ENCODE measurements at places on chromosomes 2 and 18.

GRCh38 chr2:37250869-37251740 is 19.6 kb downstream of the NDUFAF7 start:
- DNase-seq = no peak

DNA sequence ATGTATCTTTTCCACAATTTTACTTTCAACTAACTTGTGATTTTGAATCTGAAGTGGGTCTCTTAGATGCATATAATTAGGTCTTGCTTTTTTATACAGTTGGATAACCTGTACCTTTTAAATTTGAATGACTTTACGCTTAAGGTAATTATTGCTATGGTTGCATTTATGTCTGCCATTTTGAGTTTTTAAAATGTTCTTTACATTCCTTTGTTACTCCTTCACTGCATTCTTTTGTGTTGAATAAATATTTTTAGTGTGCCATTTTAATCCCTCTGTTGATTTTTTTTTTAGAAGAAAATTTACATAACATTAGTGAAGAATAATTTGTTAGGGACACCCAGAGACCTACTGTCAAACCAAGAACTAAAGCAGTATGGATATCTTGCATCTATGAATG is 65.3 kb downstream of the BIRC6 start:
- DNase-seq = no peak

DNA sequence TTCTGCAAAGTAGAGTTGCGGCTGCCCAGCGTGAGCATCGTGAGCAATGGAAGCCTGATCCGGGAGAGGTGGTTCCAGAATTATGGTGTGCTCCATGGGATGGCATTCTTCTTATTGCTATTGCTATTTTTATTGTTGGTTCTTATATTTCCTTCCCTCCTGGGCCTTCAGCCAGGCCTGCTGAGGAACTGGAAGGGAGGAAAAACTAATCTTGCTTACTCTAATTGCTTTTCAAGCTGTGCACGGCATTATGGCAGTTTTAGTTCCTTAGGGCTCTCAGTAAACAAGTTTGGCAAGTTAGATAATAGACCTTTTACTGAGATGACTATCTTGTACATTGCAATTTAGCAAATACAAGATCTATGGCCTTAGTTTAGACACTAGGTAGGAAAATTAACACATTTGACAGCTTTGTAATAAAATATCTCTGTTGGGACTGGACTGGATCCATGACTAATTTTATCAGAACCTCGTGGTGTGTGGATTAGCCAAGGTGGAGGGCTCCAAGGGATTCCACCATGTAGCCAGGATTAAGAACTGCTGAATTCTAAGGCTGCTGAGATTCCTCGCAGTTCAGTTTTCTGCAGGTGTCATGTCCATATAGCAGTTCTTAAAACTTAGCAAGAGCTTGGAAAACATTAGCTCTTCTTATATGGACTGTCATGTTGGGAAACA is 6.0 kb downstream of the RSAD2 start:
- no peak for DNase-seq

DNA sequence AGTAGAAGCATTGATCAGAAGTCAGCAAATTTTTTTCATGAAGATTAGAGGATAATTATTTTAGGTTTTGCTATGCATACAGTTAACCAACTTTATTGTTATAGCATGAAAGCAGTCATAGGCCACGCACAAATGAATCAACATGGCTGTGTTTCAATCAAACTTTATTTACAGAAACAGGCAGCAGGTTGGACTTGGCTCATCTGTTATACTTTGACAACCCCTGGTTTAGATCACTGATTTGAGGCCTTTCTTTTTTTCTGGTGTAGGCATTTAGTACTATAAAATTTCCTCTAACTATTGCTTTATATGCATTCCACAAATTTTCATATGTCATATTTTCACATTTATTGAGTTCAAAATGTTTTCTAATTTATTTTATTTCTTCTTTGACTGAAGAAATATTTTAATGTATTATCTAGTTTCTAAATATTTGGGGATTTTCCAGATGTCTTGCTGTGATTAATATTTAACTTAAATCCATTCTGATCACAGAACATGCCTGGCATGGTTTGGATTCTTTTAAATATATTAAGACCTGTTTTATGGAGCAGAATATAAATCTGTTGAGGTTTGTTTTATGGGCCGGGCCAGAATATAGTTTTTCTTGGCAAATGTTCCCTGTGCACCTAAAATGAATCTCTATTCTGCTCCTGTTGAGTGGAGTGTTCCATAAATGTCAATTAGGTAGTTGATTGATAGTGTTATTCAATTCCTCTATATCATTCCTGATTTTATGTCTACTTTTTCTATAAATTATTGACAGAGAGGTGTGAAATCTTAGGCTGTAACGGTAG is 116.3 kb upstream of the KLHL29 start:
- DNase-seq = no peak

DNA sequence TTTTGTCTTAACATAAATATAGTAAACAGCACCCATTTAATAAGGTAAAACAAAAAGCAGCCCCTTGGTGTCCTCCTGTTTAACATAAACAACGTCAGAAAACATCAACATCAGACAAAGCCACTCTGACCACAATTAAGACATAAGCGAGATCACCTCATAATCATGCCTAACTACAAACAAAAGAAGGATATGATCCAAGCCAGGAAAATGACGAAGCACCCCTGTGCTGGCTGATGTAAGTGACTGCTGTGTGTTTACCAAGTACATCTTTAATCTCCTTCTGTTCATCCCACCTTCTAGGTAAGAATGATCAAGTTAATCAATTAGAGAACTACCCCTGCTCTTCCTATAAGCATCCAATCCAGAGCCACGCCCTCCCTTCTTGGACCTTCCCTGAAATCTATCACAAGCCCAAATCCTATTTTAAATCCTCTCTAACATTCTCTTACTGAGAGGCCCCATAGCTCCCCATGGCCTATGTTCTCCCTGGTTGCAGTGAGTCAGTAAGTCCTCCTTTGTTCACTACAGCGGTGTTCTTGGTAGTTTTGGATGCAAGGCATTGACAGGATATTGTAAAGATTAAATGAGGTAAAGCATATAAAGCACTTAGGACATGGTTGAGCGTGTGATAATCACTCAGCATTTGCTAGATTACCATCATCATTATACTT is 424.2 kb downstream of the TSN start:
- DNase-seq = peak; percentile 53

All from D341Med (cell line).